ENCODE measurements at places on chromosomes 5 and 9.
A peak's percentile ranks its signal among the peaks of the same experiment; 100 is the strongest.

- no peak for DNase-seq
These were observed 40.8 kb downstream of the PRDM6 start for GRCh38 chr5:123129811-123130210.

- no peak for DNase-seq
These were observed 3.6 kb downstream of the SCAMP1 start for GRCh38 chr5:78364005-78364404.

GRCh38 chr5:156135531-156135930, 191.4 kb upstream of the SGCD start:
- DNase-seq, result no peak

- DNase-seq, result no peak
These were observed 13.7 kb downstream of the SYK start for GRCh38 chr9:90815183-90815943.

GRCh38 chr9:97445119-97445701, 33.3 kb downstream of the TDRD7 start:
- DNase-seq, result no peak

- no peak for DNase-seq
These were observed 21.2 kb upstream of the PCSK5 start for GRCh38 chr9:75869236-75869635.

DNA sequence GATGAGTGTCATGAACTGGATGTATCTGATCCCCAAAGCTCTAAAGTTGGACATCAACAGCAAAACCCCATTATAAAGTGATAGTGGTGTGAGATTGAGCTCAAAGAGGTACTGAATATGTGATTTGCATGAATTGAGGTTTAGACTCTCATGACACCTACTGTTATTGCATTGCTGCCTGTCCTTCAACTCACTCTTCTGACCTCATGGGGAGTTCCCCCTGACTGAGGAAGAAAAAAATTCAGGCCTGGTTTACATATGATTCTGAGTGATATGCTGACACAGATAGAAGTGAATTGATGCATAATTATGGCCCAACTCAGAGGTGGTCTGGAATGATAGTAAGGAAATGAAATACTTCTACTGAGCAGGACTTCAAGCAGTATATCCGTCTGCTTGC, 76.2 kb upstream of the CHD1 start:
- peak; percentile 33 for DNase-seq

GRCh38 chr5:39440192-39440957, 15.6 kb upstream of the DAB2 start:
- no peak for DNase-seq

DNA sequence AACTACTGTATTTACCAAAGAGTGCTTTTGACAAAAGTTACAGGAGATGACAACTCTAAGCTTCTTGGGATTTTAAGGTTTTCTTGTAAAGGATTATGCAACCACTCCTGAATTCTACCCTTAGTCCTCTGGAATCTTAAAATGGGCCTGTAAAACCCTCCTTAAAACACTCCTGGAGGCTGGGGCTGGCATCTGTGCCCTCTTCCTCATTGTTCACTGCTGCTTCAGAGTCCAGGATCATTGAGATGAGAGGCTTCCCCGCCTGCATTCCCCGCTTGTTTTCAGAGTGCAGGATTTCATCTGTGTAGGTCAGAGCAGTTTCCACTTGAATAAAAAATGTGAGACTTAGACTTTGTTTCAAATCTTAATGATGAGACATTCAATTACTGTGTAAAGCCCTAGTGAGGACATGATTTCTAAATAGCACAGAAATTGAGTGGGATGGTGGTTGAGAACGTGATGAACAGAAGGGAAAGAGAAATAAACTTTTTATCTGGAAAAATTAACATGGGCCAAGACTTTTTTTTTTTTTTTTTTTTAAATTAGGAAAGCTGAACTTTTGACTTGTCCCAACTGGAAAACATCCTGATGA, 40.4 kb downstream of the PCSK5 start:
- no peak for DNase-seq

DNA sequence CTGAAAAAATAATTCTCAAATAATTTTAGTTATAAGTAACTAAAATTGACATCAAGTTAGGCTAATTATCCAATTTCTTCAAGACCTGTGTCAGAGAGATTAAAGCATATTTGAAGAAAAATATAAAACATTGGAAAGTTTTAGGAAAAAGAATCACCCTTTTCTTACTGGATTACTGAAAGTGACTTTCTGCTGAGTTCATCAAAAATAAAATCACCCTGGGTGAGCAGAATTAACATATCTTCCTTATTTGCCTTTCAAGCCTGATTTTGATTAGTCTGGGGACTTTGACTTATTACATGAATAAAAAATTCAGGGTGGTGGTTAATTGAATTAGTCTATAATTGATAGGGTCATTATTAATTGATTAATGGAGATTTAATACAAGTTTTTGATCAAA, 252.3 kb upstream of the HAPLN1 start:
- DNase-seq, result no peak

DNA sequence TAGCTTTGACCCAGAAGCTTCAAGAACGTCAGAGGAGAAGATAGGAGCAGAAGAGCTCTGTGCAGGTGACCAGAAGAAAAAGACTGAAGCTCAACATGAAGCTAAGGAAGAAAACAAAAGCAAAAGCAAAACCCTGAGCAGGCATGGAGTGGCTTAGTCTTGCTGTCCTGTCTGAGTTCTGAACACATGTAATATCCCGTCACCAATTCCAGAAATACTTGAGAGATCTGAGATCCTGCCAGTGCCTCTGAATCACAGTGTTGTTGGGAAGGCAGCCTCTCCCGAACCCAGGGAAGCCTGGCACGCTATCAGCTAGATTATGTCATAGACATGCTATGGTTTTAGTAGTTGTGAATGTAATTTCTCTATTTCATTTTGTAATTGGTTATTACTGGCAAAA, 235.7 kb downstream of the ICE1 start:
- no peak for DNase-seq

GRCh38 chr5:56494300-56494731, 261.2 kb upstream of the ANKRD55 start:
- DNase-seq, result no peak

GRCh38 chr9:17928228-17928627, 349.4 kb downstream of the SH3GL2 start:
- DNase-seq, result no peak

DNA sequence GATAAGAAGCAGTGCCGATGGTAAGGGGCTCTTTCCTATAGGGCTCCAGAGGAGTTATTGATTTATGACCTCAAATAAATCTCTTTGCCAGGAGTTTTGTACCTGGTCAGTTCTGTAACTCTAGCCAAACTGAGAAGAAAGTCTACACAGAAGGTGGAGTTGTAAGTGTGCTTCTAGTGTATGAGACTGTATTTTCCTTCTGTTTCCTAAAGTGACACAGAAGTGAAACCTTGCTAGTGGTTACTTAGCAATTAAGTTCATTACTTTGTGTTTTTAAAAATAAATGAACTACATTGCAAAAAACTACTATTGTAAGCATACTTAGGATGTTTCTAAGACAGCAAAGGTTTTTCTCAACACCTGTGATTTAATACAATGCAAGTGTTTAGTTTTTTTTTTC, 48.7 kb upstream of the ACTBL2 start:
- DNase-seq, result no peak

GRCh38 chr5:139636207-139636792, 11.8 kb upstream of the CXXC5 start:
- peak; percentile 57 for DNase-seq

- no peak for DNase-seq
These were observed 71.8 kb upstream of the SIMC1 start for GRCh38 chr5:176166427-176166826.

DNA sequence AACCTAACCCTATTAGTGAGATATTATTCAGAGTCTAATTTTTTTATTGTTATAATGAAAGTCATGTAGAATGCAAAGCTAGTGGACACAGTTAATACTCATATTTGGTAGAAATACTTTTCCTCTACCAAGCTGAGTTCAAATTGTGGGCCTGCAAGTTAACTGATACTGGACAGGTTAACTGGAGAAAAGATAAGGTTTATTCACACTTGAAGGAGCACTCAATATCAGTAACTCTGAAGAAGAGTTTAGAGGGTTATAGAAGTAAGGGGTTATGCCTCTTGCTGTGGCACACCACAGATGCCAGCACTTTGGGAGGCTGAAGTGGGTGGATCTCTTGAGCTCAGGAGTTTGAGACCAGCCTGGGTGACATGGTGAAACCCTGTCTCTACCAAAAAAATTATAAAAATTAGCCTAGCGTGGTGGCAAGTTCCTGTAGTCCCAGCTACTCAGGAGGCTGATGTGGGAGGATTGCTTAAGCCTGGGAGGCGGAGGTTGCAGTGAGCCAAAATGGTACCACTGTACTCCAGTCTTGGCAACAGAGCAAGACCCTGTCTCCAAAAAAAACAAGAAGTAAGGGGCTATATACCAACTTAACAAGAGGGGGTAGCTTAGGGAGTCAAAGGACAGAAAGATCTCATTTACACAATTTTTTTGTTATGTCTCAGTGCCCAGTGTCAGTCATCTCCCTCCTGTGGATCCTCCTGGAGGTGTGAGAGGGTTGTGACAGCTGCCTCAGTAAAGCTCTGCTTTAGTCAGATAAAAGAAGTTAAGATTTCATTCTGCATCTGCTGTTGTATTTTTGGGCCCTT, 121.2 kb upstream of the GRHPR start:
- DNase-seq, result peak; percentile 38

- no peak for DNase-seq
These were observed 6.8 kb upstream of the TIFAB start for GRCh38 chr5:135458921-135459331.

GRCh38 chr5:59178071-59178470, 595.2 kb downstream of the RAB3C start:
- peak; percentile 22 for DNase-seq

GRCh38 chr5:4674166-4674565, 466.0 kb upstream of the ADAMTS16 start:
- DNase-seq, result no peak

DNA sequence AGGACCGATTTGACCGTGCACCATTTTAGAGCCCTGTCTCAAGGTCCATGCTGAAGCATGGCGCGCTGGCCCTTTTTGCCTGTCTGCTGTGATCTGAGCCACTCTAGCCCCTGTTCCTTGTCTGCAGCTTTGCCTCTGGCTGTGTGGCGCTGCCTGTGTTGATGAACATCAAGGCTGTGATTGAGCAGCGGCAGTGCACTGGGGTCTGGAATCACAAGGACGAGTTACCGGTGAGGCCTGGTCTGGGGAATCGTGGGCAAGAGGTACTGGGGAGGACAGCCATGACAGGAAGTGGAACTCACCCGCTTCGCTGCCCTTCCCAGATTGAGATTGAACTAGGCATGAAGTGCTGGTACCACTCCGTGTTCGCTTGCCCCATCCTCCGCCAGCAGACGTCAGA, 6.3 kb downstream of the NHP2 start:
- DNase-seq, result no peak
